Progenitor cell of endocrine pancreas (in vitro differentiated cells): ENCODE measurements at places on chromosomes 6 and 20.

DNA sequence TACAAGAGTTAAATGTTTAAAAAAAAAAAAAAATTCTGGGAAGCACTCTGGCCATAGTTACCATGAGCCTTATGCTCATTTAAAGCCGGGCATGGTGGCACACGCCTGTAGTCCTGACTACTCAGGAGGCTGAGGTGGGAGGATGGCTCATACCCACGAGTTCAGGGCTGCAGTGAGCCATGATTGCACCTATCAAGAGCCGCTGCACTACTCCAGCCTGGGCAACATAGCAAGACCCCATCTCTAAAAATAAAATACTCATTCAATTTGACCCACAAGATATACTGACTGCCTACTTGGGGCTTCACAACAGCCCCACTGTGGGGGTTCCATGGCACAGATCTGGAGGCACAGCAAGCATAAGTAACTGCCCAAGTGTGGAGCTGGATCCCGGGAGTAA, 112.0 kb upstream of the NFATC2 start:
- DNase-seq, result no peak

GRCh38 chr6:151400473-151400872, 9.1 kb upstream of the ZBTB2 start:
- DNase-seq, result no peak

- DNase-seq, result no peak
These were observed 46.1 kb downstream of the RALGAPA2 start for GRCh38 chr20:20666359-20666758.

DNA sequence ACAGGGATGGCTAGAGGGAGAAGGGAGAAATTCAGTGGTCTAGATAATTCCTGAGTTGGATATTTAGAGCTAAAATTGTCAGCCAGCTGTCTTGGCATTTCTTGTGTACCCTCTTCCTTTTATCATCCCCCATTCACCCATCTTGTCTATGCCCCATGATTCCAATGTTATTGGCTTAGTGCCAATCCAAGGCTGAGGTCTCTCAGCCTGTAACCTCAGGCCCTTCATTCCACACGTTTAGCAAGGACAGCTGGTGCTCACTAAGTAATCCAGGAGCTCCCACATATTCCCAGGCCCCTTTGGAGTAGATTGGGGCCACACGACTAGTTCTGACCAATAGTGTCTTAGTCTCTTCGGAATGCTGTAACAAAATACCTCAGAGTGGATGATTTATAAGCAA, 112.4 kb upstream of the ATXN1 start:
- DNase-seq, result no peak

DNA sequence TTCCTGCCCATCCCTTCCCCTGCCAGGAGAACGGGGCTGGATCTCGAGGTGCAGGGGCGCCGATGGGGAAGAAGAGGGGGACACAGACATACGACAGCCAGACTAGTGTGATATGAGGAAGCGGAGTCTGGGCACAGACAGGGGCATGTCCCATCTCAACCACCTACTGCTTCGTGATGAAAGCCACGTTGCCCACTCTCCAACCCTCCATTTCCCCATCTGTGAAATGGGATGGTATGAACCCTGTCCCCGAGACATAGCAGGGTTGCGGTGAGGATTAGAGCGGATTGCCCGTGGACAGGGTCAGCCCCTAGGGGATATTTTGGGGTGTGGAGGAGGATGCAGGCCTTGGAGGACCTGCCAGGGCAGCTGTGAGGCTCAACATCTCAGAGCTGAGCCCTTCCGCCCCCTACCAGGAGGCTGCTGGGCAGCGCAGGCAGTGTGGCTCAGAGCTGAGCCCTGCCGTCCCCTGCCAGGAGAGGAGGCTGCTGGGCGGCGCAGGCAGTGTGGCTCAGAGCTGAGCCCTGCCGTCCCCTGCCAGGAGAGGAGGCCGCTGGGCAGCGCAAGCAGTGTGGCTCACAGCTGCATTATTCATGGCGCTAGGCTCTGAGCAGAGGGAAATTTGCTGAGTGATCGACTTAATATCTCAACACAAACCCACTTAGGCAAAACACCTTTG, 71.7 kb downstream of the GRM4 start:
- no peak for DNase-seq

- DNase-seq, result no peak
These were observed 239.2 kb upstream of the TAB2 start for GRCh38 chr6:149078211-149078782.

DNA sequence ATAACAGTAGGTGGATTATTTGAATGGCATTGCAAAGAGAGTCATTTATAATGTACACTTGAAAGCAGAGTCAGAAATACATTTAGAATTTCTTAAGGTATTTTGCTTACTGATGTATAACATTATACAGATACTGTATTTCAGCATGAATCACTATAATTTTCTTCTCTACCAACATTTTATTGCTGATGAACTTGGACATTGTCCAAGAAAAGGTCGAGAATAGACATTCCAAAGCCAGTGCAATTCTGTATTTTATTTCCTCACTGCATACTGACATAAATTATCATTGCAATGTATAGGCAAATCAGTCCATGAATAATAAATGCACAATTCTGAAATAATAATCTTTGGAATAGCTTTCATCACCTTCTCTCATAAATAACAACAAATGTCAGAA, 1420.0 kb upstream of the EYS start:
- DNase-seq, result no peak

GRCh38 chr20:23880417-23880816, 869 bp upstream of the CST5 start:
- DNase-seq, result no peak

DNA sequence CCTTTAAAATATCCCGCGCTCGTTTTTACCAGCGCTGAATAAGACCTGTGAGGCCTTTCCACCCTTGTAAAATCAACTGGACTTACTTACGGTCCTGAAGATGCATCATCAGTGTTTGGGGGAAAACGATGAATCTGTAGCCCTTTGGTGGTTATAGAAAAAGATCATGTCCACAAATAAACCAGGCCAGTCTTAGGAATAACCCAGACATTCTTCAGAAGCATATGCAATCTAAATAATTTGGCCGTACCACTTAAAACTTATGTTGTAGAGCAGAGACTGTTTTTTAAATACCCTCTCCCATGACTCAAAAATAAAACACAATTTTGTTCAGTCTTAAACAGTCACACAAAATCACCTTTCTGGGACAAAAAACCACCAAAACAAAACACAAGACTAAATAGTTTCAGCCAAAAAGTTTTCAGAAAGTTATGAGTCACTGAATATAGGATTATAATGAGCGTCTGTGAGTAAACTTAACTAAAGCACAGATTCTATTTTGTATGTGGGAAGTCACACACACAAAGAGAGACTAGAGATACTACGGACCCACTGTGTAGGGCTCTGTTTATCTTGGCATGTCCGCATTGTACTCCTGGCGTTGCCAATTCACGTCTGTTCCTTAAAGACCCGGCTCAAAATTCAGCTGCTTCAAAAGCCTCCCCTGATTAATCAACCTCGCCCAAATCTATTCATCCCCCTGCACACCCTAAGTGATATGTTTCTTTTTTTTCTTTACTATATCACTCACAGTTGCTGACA, 26.5 kb upstream of the SMOC2 start:
- no peak for DNase-seq

- DNase-seq, result no peak
These were observed 21.7 kb downstream of the MAP7 start for GRCh38 chr6:136528477-136528876.

GRCh38 chr6:159169193-159169555, at the start of gene FNDC1:
Gene FNDC1 (plus strand): TSS chr6:159169400. CDS start chr6:159169597, 197 bp downstream.
- DNase-seq, result peak; percentile 69

DNA sequence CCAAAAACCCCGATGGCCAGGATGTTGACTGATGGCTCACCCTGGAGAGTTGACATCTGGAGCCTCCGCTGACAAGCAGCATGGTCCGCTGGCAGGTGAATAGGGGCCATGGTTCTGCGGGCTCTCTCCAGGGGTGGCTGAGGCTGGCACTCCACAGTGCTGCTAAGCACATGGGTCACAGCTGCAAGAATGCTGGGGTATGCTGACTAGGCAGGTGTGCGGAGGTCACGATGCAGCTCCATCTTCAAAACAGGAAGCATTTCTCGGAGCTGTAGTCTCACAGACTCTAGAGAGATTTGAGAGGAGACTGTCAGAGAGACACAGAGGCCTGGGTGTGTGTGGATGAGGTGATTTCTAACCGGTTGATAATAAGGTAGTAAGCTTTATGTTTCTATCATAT, 341.6 kb downstream of the NRN1 start:
- DNase-seq, result no peak

GRCh38 chr6:75170691-75171560, 34.9 kb downstream of the COL12A1 start:
- no peak for DNase-seq

DNA sequence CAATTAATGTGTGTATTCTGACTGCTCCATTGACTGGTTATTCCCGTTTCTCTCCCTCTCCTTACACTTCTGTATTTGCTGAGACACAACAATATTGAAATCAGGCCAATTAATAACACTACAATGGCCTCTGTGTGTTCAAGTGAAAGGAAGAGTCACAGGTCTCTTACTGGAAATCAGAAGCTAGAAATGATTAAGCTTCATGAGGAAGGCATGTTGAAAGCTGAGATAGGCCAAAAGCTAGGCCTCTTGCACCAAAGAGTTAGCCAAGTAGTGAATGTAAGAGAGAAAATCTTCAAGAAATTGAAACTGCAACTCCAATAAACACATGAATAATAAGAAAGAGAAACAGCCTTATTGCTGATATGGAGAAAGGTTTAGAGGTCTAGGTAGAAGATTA, 489.5 kb upstream of the CITED2 start:
- no peak for DNase-seq

DNA sequence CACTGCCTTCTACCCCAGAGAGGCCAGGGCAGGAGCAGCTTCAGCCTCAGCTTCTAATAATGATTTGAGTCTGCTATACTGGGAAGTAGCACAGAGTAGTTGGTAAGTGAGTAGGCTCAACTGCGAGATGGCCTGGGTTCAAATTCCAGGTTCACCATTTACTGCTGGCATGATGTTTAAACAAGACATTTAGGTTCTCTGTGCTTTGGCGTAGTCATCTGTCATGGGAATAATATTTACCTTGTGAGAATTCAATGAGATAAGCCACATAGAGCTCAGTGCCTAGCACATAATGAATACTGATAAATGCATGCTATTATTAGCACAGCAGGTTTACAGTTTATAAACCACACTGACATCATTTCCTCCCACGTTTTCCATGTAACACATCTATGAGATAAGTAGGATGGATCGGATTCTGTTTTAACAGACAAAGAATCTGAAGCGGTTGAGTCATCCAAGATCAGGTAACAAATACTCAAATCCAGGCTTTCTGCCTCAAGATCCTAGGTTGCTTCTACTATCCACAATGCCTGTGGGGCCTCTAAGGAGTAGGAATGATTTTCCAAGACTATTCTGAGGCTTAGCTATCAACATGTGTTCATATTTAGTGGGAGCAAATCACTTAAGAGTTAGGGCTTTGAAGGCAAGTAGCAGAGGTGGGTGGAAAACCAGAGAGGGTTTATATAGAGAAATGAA, 72.9 kb upstream of the DTNBP1 start:
- no peak for DNase-seq

GRCh38 chr6:131807644-131808459, at the start of gene ENPP1:
Gene ENPP1 (plus strand): TSS chr6:131808020. CDS start chr6:131808036, 16 bp downstream.
- peak; percentile 52 for DNase-seq

DNA sequence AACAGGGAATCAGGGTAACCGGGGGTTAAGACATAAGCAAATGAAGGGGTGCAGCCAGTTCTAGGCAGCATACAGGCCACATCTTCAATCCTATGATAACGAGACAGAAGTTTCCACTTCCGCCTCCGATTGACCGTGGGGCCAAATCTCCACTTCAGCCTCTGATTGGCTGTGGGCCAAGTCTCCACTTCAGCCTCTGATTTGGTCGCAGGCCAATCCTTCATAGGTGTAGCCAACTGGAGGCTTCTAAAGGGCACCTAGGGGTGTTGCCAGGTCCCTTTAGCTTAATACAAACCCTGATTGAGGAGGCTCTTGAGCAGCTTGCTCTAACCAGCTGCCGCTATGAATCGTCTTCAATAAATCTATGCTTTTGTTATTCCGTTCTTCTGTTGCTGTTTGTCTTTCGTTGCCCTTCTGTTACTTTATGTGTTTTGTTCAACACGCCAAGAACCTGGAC, 2.1 kb upstream of the ERGIC3 start:
- peak; percentile 24 for DNase-seq

DNA sequence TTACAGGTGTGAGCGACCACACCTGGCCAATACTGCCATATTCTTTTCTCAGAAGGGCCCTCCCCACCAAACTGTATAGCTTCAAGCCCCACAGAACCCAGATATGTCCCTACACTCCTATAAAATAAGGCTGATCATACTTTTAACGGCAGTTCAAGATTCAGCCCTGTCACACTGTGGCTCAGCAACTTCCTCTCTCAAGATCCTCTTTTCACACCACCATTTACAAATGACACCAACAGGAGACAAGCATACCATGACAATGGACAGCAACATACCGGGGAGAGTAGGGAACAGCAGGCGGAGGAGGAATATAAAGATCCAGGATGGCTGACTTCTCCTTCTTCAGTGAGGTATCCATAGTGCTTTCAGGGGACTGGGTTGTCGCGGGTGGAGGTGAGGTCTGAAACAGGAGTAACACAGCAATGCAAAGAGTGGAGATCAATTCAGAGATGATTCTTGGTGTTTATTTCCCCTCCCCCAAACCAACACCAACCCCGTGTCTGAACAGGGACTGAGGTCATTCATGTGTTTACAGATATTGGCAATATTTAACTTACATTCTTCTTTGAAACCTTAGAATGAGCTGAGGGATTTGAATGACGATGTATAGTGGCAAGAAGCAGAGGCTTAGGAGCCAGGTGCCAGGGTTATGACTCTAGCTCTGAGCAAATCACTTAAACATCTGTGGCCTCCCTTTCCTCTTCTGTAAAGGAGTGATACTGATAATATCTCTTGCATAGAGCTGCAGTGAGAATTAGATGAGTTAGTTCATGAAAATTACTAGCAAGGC, 57.6 kb upstream of the IPCEF1 start:
- DNase-seq, result no peak

- no peak for DNase-seq
These were observed 117.9 kb downstream of the SIM1 start for GRCh38 chr6:100346828-100347227.

DNA sequence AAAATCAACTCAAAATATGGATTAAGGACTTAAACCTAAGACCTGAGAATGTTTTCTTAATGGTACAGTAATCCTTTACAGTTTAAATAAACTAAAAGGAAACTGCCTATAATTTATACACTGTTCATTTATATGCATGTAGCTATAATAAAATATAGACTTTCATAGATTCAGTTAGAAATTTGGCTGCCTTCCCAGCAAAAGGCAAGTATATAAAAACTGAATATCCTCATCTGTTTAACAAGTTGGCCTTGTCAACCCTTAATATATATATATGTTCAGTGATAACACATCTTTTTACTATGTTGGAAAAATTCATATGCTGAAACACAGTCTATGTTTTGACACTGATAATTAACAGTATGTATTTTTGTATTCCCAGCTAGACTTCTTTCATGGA, 123.1 kb downstream of the GRIK2 start:
- DNase-seq, result no peak

GRCh38 chr6:98769546-98769945, 64.8 kb upstream of the POU3F2 start:
- DNase-seq, result no peak

DNA sequence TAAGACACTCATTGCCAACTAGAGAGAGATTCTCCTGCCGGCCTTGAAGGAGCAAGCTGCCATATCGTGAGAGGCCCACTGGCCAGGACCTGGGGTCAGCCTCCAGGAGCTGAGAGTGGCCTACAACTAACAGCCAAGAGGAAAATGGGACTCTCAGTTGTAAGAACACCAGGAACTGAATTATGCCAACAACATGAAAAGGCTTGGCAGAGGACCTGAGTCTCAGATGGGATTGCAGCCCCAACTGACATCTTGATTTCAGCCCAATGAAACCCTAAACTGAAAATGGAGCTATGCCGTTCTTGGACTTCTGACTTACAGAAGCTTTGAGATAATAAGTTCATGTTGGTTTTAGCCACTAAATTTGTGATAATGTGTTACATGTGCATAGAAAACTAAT, 193.5 kb upstream of the LRFN2 start:
- DNase-seq, result no peak
